HFFc6 (cell line): ENCODE measurements at places on chromosomes 2 and 18.
A peak's percentile ranks its signal among the peaks of the same experiment; 100 is the strongest.

GRCh38 chr2:71862921-71863320 is 284.7 kb downstream of the CYP26B1 start:
- no peak for DNase-seq

DNA sequence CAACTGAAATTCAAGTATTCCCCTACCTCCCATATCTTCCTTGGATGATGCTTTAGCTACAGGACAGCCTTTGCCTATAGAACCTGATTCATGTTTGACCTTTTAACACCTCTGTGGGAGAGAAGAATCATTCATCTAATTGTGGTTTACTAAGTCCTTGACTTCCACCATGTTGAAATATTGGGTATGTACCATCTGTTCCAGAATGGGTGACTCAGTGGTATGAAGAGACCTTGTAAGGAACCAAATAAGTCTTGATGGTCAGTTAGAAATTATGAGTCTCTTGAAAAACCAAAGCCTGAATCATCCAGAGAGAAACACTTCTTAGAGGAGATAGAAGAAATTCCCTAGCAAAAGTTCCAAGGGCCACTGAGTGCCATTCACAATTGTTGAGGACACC is 27.5 kb downstream of the STAMBP start:
- peak; percentile 85 for DNase-seq

DNA sequence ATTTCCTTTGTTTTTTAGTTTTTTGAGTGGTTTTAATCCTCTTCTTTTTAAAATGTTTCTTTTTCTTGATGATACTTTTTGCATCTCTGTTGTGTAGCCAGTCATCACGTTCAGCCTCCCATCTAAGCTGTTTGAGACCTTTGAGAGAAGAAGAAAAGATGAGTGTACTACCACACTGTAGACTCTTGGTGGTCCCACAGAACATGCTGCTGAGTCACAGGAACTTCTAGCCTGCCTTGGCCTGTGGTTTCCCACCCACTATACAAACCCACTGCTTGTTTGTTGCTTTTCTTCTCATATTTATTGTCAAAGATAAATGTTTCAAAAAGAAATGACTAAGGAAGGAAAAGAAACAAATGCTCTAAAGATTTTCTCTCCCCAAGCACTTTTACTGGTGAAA is 5.5 kb downstream of the CEBPZOS start:
- DNase-seq, result no peak

DNA sequence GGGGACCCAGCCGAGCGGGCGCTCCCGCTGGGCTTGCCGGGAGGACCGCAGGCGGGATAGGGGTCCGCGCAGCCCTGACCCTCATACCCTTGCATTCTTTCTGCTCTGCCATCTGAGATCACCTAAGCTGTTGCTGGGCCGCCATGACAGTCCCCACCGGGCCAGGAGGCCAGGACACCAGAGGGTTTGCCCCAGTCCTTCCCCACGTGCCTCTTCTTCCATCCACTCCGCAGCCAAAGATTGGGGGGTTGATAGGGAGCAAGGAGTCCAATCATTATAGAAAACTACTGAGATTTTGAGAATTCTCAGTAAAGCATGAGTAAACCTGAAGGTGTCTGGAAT is 453 bp upstream of the GRB14 start:
- DNase-seq, result no peak

- DNase-seq, result no peak
Measured at GRCh38 chr18:38257661-38258060, 692.1 kb upstream of the CELF4 start.
